ENCODE measurements at places on chromosomes 7 and 10.

DNA sequence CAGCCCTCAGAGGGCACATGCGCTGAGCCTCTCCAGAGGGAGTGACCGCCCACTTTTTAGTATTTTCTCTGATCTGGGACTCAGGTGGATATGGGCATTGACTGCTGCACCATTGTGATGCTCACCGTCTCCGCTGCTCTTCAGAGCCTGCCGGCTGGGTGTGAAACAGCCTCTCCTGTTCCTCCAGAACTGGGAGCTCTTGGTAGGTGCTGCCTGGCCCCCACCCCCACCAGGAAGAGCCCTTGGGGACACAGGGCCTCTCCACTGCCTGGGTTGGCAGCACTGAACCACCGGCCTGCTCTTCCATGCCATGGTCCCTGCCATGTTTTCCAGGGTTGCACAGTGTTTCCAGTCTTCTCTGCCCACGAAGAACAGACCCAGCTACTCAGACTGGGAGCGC, 36.3 kb downstream of the ARHGAP22 start:
- DNase-seq: no peak

GRCh38 chr10:67722113-67722512, 26.1 kb upstream of the CTNNA3 start:
- DNase-seq: no peak

DNA sequence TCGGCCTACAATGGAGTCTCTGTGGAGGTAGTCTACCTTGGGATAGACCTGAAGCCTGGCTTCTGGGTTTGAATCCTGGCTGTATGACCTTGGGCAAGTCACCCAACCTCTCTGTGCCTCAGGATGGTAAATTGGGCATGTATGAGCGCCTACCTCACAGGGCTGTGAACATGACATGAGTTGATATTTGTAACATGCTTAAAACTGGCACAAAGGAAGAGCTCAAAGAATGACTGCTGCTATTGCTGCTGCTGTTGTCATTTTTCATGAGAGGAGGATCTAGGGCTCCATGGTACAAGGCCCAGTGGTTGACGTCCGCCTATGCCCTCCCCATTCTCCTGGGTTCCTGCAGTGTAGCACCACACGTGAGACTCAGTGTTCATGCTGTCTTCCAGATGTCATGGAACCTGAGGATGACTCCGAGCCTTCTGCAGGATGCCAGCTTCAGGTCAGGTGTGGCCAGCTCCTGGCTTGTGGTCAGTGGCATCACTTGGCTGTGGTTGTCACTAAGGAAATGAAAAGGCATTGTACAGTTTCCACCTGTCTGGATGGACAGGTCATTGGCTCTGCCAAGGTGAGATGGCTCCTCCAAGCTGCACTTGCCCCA, 95.0 kb downstream of the WDFY4 start:
- DNase-seq: no peak

DNA sequence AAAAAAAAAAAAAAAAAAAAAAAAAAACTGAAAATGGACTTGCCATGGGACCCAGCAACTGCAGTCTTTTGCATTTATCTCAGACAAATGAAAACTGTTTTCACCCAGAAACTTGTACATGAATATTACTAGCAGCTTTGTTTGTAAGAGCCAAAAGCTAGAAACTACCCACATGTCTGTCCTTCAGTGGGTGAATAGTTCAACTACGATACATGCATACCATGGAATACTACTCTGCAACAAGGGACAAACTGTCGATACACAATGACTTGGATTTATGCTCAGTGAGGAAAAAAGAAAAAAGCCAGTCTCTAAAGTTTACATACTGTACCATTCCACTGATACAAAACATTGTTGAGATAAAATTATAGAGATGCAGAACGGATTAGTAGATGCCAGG, 195.6 kb downstream of the KIAA1217 start:
- no peak for DNase-seq

DNA sequence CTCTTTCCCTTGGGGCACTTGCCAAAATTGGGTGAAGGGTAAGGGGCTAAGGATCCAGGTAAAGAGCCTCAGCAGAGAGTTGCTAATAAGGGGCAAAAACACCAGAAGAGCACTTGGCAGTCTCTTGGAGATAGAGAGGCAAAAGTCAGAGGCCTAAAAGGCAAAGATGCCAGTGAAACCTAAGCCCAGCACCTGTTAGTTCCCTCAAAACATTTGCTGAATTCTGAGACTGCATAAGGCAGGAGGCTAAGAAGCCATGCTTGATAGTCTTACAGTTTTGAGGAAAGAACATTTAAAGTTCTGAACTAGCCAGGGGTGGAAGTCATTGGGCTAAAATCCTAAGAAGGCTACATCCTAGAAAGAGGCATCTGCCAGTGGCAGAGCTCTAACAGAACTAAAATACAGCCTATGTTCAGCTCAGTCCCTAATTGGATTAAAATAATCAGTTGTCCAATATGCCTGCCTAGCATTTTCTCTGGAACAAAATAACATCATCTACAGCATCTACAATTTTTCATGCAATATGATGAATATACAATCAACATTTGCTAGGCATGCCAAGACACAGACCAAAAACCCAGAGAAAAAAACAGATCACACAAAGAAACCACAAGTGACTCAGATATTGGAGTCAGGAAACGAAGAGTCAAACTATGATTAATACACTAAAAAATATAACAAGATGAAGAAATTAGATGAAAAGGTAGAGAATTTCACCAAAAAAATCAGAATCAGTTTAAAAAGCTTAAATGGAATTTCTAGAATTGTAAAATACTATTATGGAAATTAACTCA, 7.7 kb downstream of the HTR7 start:
- no peak for DNase-seq

DNA sequence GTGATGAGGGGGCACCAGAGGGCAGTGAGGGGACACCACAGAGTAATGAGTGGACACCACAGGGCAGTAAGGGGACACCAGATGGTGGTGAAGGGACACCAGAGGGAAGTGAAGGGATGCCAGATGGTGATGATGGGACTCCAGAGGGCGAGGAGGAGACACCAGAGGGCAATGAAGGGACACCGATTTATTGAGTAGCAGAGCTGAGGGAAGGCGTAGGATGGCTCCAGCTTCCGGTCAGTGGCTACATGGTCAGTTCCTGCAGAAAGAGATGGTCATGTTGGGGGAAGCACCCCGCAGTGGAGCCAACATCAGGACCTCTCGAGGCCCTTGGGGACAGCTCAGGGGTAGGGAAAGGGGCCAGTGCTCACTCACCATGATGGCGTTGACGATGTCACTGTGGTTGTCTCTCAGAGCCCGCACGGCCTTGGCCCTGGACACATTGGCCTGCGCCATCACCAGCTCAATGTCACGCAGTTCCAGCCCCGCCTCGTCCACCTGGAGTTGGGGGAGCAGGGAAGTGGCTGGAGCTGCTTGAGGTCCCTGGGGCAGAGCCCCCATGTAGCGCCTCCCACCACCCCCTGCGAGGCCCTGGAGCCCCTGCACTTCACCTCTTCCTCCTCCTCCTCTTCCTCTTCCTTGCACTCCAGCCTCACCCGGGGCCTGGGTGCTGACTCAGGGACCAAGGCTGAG, 8.4 kb downstream of the NACAD start:
- DNase-seq: no peak

DNA sequence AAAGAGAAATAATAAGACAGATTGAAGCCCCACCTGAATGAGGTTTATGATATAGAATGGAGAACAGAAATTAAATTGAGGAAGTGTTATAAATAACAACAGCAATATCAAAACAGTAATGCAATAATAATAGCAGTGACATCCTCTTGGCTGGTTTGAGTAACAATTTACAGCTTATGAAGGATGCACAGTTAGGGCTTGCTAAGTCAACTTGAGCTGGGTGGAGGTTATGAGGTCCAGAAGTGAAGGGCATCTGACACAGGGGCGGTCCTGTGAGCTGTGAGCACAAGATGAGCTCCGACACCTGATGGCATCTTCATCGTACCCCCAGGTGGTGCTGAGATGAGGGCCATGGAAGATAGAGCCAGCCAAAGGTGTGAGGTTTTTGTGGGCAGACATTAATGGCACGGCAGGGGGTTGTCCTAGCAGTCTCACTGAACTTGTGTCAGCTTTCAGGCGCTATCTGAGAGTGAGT, 30.5 kb downstream of the ARHGAP22 start:
- DNase-seq: no peak

DNA sequence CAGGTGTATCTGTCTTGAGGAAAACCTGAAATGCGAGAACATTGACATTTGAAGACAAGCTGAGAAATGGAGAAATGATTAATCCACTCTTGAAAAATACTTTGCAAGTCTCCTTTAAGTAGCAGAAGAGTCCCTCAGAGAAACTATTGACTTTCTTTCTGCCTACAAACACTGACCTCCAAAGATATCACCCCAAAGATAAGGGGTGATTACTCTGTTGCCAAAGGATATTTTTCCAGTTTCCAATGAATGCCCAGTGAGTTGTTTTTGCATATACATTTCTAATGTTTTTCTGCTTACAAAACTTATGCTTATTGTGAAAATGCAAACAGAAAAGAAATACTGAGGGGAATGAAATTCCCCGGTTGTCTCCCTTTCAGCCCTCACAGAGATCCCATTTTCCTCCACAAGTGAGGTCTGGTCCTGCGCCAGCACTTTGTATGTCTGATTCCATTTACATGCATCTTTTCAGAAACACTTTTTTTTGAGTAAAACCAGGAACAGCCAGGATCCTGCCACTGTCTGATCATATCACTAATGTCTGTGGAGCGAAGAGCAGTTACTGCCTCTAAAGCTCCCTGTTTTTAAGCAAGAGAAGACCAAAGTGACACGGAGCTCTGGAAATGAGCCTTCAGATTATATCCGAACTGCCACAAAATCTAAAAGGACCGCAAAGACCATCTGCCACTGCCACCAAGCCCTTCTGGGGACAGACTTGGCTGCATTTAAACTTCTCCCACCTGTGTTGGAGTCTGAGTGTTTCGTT, 82.9 kb upstream of the PDCD4 start:
- no peak for DNase-seq

- no peak for DNase-seq
Observed at GRCh38 chr10:118330295-118331076, 11.6 kb downstream of the FAM204A start.

GRCh38 chr10:61279400-61279799, 173.8 kb downstream of the TMEM26 start:
- DNase-seq: no peak

DNA sequence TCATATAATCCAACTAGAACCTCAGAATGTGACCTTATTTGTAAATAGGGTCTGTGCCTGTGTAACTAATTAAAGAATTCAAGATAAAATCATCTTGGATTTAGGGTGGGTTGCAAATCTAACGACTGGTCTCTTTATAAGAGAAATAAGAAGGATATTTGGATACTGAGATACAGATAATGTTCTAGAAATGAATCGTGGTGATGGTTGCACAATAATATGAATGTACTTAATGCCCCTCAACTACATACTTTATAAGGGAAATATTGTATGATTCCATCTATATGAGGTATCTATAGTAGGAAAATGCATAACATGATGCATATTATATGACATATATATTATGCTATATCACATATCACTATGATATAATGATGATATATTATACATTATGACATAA, 265.7 kb downstream of the SEMA3D start:
- DNase-seq: no peak

- DNase-seq: no peak
Observed at GRCh38 chr10:35712486-35712885, 70.4 kb upstream of the FZD8 start.

- DNase-seq: no peak
Observed at GRCh38 chr10:47243791-47244190, 56.2 kb upstream of the GDF10 start.

DNA sequence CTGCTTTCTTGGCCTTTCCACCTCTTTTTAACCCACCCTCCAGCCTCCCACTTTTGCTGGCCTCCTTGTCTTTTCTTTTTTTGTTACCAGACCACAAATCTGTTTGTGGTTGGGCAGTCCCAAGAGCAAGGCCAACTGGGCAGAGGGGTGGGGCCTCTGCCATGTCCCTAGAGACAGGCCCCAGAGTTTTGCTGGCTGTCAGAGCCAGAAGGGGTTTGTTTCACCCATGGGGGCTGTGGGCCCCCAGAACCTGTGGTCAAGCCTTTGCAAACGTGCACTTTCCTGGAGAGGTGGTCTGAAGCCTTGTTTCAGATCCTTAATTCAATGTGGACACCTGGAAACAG, 10.3 kb downstream of the ZMIZ1 start:
- no peak for DNase-seq

- no peak for DNase-seq
Observed at GRCh38 chr7:75967487-75967997, 26.9 kb downstream of the TMEM120A start.

Data from stimulated activated CD8-positive, alpha-beta memory T cell treated with anti-CD3 and anti-CD28 coated beads, Interleukin-2, amount 100 ng/mL, for 1 hour (primary cell).